ENCODE measurements at places on chromosomes 2 and 18.

- DNase-seq, result no peak
Measured at GRCh38 chr2:9837451-9837850, 5.8 kb upstream of the TAF1B start.

DNA sequence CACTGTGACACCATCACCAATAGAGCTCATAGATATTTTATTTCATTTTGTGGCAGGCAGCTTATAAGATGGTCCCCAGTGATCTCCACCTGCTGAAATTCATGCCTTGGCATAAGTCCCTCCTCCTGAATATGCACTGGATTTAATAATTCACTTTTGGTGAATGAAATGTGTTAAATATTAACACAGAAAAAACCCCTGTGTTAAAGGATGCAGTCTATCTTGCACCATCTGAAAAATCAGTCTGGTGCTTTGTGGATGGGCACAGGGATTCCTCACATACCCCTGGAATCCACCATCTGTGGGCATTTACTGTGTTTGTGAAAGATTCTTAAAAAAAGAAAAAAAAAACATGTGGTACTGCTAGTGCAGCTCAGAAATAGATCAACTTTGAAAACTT lies 26.1 kb upstream of the WIPF1 start:
- DNase-seq, result no peak

- DNase-seq, result no peak
Measured at GRCh38 chr2:198452327-198452726, 647.9 kb downstream of the PLCL1 start.

- DNase-seq, result peak; percentile 26
Measured at GRCh38 chr2:240435457-240435947, at the start of gene GPC1. Gene GPC1 (plus strand): TSS chr2:240435663. CDS start chr2:240435919, 256 bp downstream.

DNA sequence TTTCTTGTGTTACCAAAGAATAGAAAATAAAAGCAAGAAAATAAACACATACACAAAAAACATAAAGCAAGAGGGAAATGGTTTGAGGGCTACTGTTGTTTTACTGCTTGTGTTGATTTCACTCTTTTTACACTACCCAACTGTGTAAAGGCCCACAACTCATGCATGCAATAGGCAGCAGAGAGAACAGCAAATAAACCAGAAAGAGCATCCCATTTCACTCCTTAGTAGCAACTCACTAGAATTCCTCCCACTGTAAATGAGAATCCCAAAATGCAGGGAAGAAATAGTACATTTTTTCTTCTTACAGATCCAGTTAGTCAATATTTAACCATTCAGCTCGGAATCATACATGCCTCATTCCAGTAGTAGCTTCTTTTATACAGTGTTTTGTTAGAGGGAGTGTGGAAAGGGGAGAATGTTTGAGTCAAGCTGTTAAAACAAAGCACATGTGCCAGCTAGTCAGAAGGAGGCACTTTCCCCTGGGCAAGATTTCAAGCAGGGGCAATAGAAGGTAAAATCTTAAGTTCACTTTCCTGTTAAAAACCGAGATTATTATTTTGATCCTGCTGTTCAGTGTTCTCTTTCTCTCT lies 147.2 kb upstream of the FAM98A start:
- no peak for DNase-seq

DNA sequence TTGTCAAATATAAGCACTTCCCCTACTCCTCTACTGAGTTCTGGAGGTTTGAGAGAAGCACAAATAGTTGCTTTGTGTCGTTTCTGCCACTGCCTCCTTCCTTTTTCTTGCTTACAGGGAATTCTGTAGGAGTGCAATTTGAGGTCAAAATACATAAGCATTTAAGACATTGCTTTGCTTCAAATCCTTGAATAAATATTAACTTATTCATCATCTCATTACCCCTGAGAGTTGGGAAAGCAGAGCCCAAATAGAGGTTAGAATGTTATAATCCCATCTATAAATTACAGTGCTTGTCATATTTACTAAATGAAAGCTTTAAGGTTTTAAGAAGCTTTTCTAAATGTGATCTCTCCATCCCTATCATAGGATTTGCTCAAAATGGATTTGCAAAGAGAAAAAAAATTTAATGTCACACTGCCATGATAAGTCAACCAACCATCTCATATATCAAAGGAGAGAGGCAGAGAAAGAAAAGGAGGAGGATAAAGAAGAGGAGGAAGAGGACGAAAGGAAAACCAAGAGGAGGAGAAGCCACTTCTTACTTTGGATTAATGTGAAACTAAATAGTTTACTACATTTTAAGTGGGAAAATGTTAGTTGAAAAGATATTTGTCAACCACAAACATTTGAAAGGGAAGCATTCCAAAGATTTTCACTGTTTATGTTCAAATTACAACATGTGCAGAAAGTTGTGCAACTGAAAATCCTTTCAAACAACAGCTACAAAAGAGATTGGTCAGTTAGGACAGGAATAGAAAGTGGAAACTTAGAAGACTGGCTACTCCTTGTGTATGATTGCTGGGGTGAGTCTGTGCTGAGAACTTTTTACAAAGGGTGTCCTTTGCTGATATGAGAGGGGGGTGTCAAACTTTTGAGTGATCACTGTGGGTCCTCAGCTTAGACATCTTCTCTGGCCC lies 277.3 kb upstream of the FN1 start:
- DNase-seq, result no peak

All from stimulated activated CD8-positive, alpha-beta memory T cell treated with anti-CD3 and anti-CD28 coated beads, Interleukin-15, amount 100 ng/mL, for 24 hours (primary cell).